ENCODE measurements at places on chromosomes 12 and 14. TPM values are rescaled to one million over a fixed set of nuclear protein-coding genes. Genes with fewer than 3 reads are reported as not detected.

GRCh38 chr12:51771008-51771407 lies 77.5 kb downstream of the FIGNL2 start:
- H3K4me3 ChIP-seq = no peak overlapping the region
- DNase-seq = no peak
- peaks cover 15% of the 10 kb centered on the region for H3K36me3 ChIP-seq
- no peak overlapping the region for H3K27ac ChIP-seq

GRCh38 chr12:124094733-124095132 lies 121.7 kb downstream of the ZNF664 start:
- H3K36me3 ChIP-seq = peaks cover 3% of the 10 kb centered on the region
- H3K27me3 ChIP-seq = peaks cover 22% of the 10 kb centered on the region
- no peak overlapping the region for H3K4me3 ChIP-seq
- no peak overlapping the region for H3K27ac ChIP-seq

- no peak for DNase-seq
- H3K36me3 ChIP-seq = no peaks in the 10 kb centered on the region
- no peak overlapping the region for H3K4me3 ChIP-seq
- H3K27me3 ChIP-seq = no peaks in the 10 kb centered on the region
- peaks cover 15% of the 10 kb centered on the region for H3K4me1 ChIP-seq
Observed at GRCh38 chr12:121632069-121632970, 6.0 kb downstream of the ORAI1 start.

DNA sequence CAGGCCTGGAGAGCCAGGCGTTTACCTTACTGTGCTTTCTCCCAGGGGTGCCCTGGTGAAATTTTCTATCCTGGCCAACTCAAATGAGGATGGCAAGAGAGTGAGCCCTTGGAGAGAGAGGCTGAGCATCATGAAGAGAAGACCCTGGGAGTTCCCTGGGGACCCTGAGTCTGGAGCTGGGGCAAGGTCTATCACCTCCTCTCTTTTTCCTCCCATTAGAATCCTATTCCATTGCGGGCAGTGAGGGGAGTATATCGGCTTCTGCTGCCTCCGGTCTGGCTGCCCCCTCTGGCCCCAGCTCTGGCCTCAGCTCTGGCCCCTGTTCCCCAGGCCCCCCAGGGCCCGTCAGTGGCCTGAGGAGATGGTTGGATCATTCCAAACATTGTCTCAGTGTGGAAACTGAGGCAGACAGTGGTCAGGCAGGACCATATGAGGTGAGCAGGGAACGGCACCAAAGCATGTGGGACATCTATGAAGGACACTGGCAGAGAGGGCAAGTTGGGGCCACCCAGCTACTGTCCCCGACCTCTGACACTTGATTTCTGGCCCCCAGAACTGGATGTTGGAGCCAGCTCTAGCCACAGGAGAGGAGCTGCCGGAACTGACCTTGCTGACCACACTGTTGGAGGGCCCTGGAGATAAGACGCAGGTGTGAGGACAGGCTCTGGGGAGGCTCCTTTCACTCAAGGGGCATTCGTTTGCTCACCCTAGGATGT lies 1.6 kb downstream of the ARHGEF25 start:
- no peak overlapping the region for H3K4me3 ChIP-seq
- H3K4me1 ChIP-seq = peaks cover 35% of the 10 kb centered on the region
- H3K27ac ChIP-seq = no peak overlapping the region
- no peaks in the 10 kb centered on the region for H3K27me3 ChIP-seq

GRCh38 chr14:90397425-90398314 lies 841 bp downstream of the CALM1 start:
- no peaks in the 10 kb centered on the region for H3K27me3 ChIP-seq
- DNase-seq = no peak
- peaks cover 19% of the 10 kb centered on the region for H3K36me3 ChIP-seq
- H3K4me3 ChIP-seq = peak overlapping the region; percentile 94
- peaks cover 34% of the 10 kb centered on the region for H3K4me1 ChIP-seq

DNA sequence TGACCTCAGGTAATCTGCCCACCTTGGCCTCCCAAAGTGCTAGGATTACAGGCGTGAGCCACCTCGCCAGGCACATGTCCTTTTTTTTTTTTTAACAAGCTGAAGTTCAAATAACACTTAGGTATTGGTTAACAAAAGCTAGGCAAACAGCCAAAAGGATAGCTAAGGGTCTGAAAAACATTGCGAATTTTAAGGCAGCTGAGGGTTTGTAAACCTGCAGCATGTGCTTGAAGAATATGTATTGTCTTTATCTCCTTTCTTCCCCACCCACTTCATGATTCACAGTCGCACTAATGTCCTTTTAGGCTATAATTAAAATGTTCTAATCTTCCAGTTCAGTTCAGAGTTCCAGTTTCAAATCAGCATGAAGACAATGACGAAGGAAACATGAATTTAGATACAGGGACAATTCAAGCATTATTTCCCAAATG lies 30.1 kb upstream of the CERS5 start:
- peaks cover 21% of the 10 kb centered on the region for H3K36me3 ChIP-seq
- no peak overlapping the region for H3K4me3 ChIP-seq
- no peak overlapping the region for H3K27ac ChIP-seq
- peaks cover 34% of the 10 kb centered on the region for H3K4me1 ChIP-seq

GRCh38 chr14:70664698-70665447 lies 23.2 kb downstream of the TTC9 start:
- H3K4me1 ChIP-seq = peaks cover 32% of the 10 kb centered on the region
- H3K4me3 ChIP-seq = no peak overlapping the region
- DNase-seq = no peak
- H3K27me3 ChIP-seq = no peaks in the 10 kb centered on the region

DNA sequence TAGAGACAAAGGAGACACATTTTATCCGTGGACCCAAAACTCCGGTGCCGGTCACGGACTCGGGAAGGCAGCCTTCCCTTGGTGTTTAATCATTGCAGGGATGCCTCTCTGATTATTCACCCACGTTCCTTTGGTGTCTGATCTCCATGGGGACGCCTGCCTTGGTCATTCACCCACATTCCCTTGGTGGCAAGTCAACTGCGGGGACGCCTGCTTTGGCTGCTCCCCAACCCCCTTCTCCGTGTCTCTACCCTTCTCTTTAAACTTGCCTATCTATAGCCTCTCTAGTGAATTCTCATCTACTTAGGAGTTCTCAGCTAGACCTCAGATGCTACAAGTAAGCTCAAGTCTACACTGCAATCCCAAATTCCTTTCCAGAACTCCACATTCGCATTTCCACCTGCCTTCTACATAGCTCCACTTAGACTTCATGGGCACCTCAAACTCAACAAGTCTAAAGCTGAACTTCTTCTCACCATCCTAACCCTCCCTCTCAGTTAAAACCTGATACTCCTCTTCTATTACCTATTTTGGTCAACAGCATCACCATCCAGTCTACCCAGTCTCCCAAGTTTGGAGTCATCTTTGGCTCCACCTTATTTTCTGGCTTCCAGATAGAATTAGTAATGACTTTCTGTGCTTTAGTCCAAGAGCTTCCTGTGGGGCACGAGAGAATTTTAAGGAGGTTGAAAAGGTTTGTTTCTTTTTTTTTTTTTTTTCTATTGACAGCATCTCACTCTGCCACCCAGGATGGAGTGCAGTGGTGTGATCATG lies 14.4 kb downstream of the SPTLC2 start:
- no peak overlapping the region for H3K4me3 ChIP-seq
- peak overlapping the region; percentile 0 for H3K27ac ChIP-seq
- no peaks in the 10 kb centered on the region for H3K36me3 ChIP-seq
- DNase-seq = no peak
- no peaks in the 10 kb centered on the region for H3K27me3 ChIP-seq

DNA sequence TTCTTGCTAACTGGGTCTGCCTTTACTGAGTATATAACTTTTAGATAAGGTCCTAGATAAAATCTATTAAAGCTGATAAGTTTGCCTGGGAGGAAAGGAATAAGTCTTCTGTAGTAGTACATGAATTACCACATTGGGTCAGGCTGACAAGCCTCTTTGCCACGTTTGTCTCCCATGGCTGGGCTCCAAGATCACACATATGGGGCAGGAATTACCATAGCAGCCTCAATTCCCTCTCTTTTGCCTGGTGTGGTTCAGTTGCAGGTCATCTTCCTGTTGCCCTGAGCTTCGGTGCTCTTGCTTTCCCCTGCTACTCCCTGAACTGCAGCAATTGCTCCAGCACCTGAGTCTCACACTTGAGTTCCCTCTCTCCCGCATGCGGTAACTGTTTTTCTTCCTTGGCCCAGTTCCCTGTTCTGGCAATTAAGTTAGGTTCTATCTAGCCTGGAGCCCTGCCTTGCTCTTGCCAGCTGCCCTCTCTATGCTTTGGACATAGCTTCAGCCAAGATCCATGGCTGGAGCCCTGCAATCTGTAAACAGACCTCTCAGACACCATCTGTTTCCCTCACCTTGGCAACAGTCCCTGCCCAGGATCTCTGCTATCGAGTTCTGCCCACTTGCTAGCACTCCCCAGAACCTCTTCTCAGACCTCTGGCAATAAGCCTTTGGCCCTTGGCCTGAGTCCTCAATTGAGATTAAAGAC lies 5.8 kb upstream of the GLT8D2 start:
- no peak overlapping the region for H3K27ac ChIP-seq
- no peak overlapping the region for H3K4me3 ChIP-seq
- H3K36me3 ChIP-seq = peaks cover 5% of the 10 kb centered on the region
- H3K27me3 ChIP-seq = no peaks in the 10 kb centered on the region
- no peak for DNase-seq

DNA sequence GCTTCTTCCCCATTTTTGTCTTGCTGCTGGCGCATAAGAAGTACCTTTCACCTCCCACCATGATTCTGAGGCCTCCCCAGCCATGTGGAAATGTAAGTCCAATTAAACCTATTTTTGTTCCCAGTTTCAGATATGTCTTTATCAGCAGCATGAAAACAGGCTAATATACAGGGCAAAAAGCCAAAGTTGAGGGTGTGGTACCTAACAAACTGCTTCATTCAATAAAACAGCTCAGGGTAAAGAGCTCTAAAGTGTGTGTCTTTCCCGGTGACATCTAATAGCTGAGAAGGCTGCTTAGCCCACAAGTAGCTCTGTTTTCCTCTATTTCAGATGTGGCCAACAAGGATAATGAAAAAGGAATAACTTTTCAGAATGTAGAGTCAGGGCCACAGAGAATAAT lies 76.7 kb upstream of the SLC8A3 start:
- H3K4me1 ChIP-seq = no peaks in the 10 kb centered on the region
- H3K27ac ChIP-seq = no peak overlapping the region
- no peak for DNase-seq
- H3K36me3 ChIP-seq = no peaks in the 10 kb centered on the region
- H3K27me3 ChIP-seq = peaks cover 18% of the 10 kb centered on the region

GRCh38 chr12:65306366-65307168 lies 28.1 kb downstream of the MSRB3 start:
- H3K36me3 ChIP-seq = peaks cover 5% of the 10 kb centered on the region
- no peak for DNase-seq
- H3K4me1 ChIP-seq = peaks cover 51% of the 10 kb centered on the region
- H3K4me3 ChIP-seq = no peak overlapping the region

DNA sequence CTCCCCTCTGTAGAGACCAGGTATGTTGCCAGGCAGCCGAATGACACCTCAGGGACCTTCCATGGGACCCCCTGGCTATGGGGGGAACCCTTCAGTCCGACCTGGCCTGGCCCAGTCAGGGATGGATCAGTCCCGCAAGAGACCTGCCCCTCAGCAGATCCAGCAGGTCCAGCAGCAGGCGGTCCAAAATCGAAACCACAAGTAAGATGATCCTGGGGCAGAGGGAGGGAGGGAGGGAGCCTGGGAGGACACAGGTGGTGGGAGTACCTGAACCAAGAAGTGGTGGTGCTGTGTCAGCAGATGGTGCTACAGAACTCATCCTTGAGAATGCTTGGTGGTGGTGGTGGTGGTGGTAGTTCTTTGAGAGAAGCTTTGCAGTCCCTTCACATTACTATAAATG lies 1.0 kb downstream of the SMARCD1 start:
- H3K4me1 ChIP-seq = peaks cover 46% of the 10 kb centered on the region
- peaks cover 23% of the 10 kb centered on the region for H3K36me3 ChIP-seq
- H3K4me3 ChIP-seq = peak overlapping the region; percentile 82
- H3K27me3 ChIP-seq = no peaks in the 10 kb centered on the region

GRCh38 chr12:95126076-95126475 lies 52.7 kb upstream of the NR2C1 start:
- no peak overlapping the region for H3K27ac ChIP-seq
- no peaks in the 10 kb centered on the region for H3K27me3 ChIP-seq
- no peak for DNase-seq
- H3K4me1 ChIP-seq = no peaks in the 10 kb centered on the region

- peaks cover 7% of the 10 kb centered on the region for H3K27me3 ChIP-seq
- no peaks in the 10 kb centered on the region for H3K4me1 ChIP-seq
- DNase-seq = no peak
- no peak overlapping the region for H3K27ac ChIP-seq
Observed at GRCh38 chr14:97994020-97994531, 1196.9 kb downstream of the VRK1 start.

- peak overlapping the region; percentile 88 for H3K27ac ChIP-seq
- peaks cover 68% of the 10 kb centered on the region for H3K4me1 ChIP-seq
- H3K36me3 ChIP-seq = no peaks in the 10 kb centered on the region
- DNase-seq = no peak
- no peak overlapping the region for H3K4me3 ChIP-seq
Observed at GRCh38 chr14:22650960-22651521, 6.9 kb upstream of the OR6J1 start.

DNA sequence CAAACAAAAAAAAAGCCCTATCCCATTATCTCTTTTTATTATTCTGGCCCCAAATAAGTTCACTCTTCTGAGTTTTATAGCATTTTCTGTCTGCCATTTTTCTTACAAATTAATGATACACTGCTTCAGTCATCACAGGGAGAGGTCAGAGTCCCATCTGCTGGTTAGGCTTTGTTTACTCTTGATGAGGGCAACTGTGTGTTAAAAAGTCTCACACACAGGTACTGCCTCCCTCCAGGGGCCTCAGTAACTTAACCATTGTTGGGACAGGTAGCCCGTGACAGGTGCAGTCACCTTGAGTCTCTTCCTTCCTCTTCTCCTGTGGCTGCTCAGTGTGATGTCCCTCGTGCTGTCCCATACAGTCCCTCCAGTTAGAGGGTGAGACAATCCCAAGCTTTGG lies 45.5 kb upstream of the SEL1L start:
- no peaks in the 10 kb centered on the region for H3K36me3 ChIP-seq
- H3K4me3 ChIP-seq = no peak overlapping the region
- no peak overlapping the region for H3K27ac ChIP-seq

DNA sequence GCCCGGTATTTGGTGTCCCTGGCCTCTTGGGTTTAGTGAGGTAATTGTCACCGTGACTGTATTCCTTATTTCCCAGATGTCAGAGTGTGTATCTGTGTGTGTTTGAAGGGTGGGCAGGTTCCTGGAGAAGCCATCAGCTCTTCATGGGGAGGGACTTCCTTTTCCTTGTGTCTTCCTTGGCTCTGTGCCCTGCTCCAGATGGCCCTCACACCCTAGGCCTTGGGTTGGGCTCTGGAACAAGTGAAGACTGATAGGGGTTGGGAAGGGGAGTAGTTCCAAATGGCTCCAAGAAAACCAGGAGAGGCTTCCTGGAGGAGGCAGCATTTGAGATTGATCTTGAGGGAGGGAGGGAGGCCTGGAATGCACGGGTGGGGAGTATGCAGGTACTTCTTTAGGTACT lies 43.8 kb upstream of the PRIMA1 start:
- no peaks in the 10 kb centered on the region for H3K36me3 ChIP-seq
- DNase-seq = no peak
- peaks cover 14% of the 10 kb centered on the region for H3K27me3 ChIP-seq
- H3K4me3 ChIP-seq = no peak overlapping the region
- H3K4me1 ChIP-seq = no peaks in the 10 kb centered on the region
- H3K27ac ChIP-seq = no peak overlapping the region

Gene GPR135
- 4.0 TPM for total RNA-seq

Gene KRT2
- not detected for total RNA-seq

Gene RNASE3
- total RNA-seq = not detected

Gene KERA
- not detected for total RNA-seq

Data from chondrocyte (in vitro differentiated cells).